Stimulated activated CD4-positive, alpha-beta T cell treated with anti-CD3 and anti-CD28 coated beads, TNF-alpha, amount 100 ng/mL, for 4 hours (primary cell): ENCODE measurements at places on chromosomes 5 and 9.
A peak's percentile ranks its signal among the peaks of the same experiment; 100 is the strongest.

- DNase-seq = no peak
Measured at GRCh38 chr5:63919763-63920478, 42.3 kb downstream of the HTR1A start.

DNA sequence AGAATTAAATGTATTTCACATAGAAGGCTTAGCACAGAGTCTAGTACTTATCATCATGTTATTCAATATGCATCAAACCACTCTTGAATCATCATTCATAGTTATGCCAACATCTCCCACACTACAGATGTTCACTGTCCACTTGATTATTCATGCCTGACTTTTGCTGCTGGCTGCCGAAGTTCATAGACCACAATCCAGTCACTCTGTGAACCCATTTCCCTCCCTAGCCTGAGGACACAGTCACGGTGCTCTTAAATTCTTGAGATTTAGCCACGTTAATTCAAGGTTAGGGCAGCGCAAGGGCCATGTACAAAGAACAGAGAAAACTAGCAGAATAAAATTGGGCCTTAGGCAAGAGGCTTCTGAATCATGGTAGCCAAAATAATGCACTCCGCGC lies 32.4 kb downstream of the ABCA1 start:
- no peak for DNase-seq

- DNase-seq = no peak
Measured at GRCh38 chr5:172186114-172186695, 1.8 kb downstream of the STK10 start.

- DNase-seq = no peak
Measured at GRCh38 chr5:101212942-101213514, 309.9 kb upstream of the ST8SIA4 start.

DNA sequence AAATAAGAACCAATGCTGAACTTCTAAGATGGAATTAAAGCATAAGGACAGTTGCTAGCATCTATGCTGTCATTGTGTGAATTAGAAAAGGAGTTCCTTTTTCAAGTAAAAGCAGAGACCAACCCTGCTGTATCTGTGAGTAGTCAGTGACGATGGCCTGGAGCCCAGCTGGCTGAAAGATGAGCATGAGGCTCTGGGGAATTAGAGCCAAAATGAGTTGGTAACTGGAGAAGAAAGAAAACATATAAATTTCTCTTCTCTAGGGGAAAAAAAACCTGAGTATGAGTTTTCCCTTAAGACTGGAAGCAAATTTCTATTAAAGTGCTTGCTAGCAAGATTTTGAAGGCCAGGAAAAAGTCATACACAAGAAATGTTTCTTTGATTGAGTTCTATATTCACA lies 1.6 kb upstream of the SPZ1 start:
- no peak for DNase-seq

DNA sequence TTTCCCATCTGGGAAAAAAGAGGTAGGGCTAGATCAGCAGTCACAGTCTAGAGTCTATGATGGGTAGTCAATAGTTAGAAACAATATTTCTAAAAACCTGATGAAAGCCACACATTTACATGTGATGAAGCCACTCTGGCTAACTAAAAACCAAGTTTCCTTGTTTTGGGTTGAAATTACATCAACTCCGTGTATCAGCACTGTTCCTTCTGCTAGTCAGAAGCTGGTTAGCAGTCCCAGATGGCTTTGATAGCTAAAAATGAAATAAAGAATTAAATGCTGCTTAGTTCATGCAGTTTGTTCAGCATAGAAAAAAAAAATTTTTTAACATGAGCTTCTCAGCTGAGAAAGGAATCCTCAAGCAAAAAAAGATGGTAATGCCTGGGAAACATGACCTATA lies 136.7 kb downstream of the FAM114A2 start:
- DNase-seq = no peak

GRCh38 chr9:94140418-94140780 lies 56.1 kb downstream of the PTPDC1 start:
- no peak for DNase-seq

- DNase-seq = no peak
Measured at GRCh38 chr9:97525451-97525850, 24.0 kb downstream of the TMOD1 start.

DNA sequence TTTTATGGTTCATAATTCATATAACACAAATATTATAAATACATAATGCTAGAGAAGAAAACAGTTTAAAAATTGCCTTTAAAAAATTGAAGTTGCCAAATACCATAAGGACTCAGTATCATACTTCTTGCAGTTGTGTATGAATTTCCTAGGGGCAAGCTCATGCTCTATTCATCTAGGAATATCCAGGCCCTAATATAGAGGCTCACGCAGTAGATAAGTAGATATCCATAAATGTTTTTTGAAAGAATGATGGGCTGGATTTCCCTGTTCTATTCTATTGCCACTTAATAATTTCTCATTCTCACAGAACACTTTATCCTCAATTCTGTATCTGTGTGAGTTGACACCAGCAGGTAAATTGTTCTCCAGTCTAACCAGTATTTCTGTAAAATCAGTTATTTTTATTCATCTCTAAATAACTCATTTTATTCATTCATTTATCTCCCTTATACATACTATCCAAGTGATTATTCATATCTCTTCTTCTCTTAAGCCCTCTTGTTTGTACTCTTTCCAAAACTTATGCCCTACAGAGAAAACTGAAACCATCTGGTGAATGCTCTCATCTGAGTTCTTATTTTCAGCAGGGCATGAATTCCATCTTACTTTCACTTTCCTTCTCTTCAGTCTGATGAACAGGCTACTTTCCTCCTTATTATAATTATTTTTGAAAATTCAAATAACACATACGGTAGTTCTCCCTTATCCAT lies 97.1 kb downstream of the SLC44A1 start:
- DNase-seq = no peak

GRCh38 chr5:138753794-138754698 lies 821 bp downstream of the CTNNA1 start:
- peak; percentile 48 for DNase-seq

GRCh38 chr9:114057161-114057885 lies 20.8 kb downstream of the AMBP start:
- DNase-seq = no peak

- DNase-seq = no peak
Measured at GRCh38 chr9:3468421-3469205, 57.2 kb downstream of the RFX3 start.

DNA sequence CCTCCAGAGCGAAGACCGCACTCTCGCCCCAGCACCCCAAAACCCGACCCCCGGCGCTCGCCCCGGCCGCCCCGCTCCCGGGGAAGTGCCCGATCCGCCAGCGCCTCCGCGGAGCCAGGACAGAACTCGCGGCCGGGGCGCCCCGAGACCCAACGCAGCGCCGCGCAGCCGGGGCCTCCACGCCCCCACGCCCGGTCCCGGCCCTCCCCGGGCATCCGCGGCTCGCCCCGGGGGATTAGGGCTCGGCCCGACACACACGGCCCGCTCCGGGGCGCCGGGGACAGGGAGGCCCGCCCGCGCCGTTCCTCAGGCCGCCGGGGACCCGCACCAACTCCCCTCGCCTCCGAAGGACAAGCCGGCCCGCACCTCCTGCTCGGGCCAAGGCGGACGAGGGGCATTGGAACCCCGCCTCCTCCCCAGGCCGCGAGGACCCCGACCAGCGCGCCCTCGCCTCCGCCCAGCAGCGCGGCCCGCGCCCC lies 544 bp downstream of the FNBP1 start:
- no peak for DNase-seq

DNA sequence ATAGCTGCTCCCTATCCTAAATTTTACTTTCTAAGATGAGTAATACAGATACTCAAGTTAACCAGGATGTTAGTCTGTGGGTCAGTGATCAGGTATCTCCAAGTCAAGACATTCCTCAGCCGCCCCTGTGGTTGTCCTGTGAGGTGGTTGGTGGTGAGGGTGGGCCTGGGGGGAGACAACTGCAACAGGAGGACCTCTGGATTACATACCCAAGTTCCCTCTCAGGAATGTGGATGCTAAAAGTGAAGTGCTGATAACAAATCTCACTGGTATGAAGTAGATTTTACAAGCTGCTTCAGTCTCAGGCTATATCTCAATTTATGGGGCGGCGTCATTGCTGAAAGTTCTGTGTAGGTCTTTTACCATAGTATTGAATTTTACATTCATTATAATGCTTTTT lies 38.3 kb downstream of the SLC1A3 start:
- DNase-seq = no peak

GRCh38 chr9:133621725-133622267 lies 12.6 kb upstream of the FAM163B start:
- no peak for DNase-seq
